ENCODE measurements at places on chromosomes 6 and 20.

DNA sequence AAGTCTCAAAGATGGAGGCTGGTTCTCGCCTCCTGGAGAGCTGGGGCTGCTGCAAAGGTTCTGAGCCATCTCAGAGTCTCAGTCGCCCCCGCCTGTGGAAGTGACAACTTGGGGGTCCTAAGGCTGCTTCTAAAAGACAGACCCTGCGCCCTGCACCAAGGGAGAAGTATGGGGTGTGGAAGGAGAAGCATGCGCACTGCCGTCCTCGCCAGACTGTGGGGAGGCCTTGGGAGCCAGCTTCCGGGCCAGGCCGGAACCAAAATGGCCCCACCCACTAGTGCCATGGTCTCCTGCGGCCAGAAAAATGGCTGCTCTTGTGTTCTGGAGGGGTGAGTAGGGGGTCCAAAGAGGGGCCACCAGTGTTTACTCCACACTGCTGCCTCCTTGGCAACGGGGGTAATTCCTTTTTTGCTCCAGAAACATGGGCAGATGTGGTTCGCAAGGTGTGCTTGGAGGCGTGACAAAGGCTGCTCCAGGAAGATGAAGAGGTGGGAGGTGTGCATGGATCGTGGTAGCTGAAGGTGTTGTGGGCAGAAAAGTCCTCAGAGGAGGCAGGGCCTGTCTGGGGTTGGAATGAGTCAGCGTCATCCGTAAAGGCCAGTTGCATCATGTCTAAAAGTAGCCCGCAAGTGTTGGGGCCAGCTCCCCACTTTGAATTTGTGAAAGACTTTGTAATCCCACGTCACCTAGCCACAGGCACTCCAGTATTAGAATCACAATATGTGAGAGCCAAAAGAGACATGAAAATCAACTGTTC is 329.8 kb upstream of the SOX4 start:
- no peak for ATAC-seq

DNA sequence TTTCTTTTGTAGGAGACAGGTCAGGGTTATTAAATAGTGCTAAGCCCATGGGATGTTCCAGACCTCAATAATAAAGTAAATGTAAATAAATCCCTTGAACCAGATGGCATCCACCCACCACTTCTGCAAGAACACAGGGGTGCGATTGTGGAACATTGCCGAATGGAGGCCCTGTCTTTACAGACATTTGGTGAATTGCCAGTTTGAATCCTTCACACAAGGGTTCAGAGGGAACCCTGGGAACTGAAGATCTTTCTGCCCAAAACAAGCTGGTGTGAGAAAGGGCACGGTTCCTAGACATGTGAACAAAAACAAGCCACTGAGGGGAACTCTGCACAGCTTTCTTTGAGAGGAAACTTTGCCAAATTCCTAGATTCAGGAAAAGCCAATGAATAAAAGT is 30.2 kb upstream of the RNF8 start:
- ATAC-seq, result peak; percentile 10

DNA sequence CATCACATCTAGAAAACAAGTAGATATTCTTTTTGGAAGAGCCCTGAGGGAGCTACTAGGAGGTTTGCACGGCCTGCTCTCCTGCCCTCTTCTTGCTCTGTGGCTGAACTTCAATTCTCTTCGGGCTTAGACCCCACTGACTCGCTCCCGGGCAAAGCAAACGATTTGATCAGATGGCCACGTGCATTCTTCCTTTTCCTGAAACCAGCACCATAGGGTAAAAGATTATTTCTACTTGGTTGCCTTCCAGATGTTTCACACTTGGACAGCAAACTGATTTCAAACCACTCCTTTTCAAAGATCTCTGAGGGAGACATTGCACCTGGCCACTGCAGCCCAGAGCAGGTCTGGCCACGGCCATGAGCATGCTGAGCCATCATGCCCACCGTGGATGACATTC is at the start of gene SLC22A1:
Gene SLC22A1 (plus strand): TSS at position 258 of the 400 bp plus-strand sequence. CDS start 121 bp downstream, at position 379.
- ATAC-seq, result no peak

- peak; percentile 16 for ATAC-seq
Measured at GRCh38 chr20:59939879-59940128, 301 bp downstream of the PPP1R3D start.

DNA sequence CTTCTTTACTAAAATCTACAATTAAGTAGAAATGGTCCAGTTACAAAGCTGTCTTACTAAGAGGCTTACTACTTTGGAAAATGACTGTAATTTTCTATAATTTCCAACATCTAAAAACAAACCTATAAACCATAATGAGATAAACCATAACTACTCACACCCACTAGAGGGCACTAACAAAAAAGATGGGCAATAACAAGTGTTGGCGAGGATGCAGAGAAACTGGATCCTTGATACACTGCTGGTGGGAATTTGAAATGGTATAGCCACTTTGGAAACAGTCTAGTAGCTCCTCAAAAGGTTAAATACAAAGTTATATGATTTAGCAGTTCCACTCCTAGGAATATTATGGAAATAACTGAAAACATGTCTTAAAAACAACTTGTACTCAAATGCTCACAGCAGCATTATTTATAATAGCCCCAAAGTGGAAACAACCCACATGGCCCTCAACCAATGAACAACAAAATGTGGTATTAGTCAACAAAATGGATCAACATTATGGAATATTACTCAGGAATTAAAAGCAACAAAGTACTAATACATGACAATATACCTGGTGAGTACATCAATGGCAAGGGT is 50.6 kb downstream of the GJA10 start:
- no peak for ATAC-seq

- no peak for ATAC-seq
Measured at GRCh38 chr20:25043499-25044260, 14.3 kb downstream of the ACSS1 start.

DNA sequence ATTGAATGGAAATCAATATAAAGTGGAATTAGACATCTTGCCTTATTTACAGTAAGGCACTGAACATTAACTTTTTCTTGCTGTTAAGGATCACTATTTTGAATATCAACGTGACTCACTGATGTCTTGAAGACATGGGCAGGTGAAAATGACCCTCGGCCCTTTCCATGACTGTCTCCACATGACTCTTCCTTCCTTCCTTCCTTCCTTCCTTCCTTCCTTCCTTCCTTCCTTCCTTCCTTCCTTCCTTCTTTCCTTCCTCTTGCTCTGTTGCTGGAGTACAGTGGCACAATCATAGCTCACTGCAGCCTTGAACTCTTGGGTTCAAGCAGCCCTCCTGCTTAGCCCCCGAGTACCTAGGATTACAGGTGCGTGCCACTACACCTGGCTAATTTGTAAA is 52.2 kb upstream of the TOX2 start:
- ATAC-seq, result no peak

- ATAC-seq, result no peak
Measured at GRCh38 chr20:10419550-10420133, 14.4 kb downstream of the MKKS start.

DNA sequence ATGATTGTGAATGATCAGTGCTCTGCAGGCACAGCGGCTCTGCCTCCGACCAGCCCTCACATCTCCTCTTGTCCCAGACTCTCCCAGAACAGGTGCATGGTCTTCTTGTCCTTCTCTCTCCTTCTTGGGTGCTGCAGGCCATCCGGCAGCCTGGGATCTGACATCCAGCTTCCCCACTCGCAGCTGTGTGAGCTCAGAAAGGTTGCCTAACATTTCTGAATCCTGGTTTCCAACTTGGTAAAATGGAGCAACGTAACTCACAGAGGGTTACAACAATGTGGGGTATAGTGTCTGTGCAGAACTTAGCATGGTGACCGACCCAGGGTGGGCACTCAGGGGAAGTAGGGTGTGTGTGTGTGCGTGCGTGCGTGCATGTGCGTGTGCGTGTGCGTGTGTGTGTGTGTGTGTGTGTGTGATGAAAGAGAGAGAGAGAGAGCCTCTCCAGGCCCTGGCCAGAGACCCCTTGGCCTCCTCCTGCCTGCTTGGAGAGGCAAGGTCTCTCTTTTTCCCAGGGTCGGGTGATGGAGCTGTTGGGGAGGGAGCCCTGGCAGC is 110.1 kb downstream of the SNX5 start:
- no peak for ATAC-seq

DNA sequence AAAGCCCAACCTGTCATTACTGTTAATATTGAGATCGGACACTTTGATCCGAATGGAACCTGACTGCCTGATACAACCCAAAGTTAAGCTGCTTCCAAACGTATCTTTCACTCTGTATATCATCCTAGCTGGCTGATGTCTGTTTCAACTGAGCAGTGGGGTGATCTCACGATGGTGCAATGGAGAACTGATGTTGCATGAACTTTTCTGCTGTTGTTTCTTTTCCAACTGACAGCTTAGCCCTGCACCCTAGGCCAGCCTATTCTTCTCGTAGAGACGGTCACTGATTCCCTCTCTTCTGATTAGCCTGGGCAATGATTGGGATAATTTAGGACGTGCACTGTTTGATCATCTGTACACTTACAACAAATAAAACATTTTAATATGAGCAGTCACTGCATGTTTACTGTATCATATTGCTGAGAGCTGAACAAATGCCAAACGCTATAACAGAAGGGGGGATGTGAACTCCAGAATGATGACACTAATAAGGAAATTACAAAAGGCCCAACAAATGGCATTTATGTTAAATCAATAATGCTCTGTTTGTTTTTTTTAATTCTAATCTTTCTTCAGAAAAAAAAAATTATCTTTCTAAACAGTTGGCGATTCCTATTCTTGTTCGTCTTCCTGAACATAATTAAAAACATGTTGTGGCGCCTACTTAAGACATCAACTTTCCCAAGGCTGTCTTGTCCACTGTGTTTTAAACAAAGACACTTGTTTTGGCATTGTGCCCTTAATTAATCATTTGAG is 184.8 kb downstream of the ZNF217 start:
- no peak for ATAC-seq

DNA sequence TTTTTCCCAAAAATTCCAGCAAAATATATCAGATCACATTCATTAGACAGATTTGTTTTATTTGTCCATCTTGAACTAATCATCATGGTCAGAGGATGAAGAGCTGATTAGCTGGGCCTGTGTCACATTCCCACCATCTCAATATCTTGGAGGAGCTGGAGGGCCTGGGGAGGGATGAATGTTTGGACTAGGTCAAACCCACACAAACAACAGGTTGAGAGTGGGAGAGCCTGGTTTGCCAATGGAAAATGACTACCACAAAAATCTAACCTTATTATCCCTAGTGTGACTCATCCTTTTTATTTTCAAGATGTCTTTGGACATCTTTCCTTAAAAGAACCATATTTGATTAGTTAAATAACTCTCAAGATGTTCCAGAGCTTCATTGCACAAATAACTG is 242.4 kb downstream of the OGFRL1 start:
- peak; percentile 54 for ATAC-seq

DNA sequence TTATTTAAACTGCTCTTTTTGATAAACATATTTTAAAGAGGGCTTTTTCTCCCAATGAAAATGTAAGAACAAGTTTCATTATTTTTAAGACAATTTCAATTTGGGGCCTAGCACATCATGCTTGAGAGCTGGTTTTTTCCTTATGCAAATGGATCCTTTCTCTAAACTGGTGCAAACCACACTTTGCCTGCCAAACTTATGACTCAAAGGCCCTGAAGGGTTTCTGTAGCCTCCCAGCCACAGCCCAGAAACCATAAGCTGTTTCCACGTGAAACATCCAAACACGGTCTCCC is 451 bp upstream of the HSF2 start:
- ATAC-seq, result no peak

GRCh38 chr6:38483526-38483925 is 156.2 kb downstream of the BTBD9 start:
- no peak for ATAC-seq

DNA sequence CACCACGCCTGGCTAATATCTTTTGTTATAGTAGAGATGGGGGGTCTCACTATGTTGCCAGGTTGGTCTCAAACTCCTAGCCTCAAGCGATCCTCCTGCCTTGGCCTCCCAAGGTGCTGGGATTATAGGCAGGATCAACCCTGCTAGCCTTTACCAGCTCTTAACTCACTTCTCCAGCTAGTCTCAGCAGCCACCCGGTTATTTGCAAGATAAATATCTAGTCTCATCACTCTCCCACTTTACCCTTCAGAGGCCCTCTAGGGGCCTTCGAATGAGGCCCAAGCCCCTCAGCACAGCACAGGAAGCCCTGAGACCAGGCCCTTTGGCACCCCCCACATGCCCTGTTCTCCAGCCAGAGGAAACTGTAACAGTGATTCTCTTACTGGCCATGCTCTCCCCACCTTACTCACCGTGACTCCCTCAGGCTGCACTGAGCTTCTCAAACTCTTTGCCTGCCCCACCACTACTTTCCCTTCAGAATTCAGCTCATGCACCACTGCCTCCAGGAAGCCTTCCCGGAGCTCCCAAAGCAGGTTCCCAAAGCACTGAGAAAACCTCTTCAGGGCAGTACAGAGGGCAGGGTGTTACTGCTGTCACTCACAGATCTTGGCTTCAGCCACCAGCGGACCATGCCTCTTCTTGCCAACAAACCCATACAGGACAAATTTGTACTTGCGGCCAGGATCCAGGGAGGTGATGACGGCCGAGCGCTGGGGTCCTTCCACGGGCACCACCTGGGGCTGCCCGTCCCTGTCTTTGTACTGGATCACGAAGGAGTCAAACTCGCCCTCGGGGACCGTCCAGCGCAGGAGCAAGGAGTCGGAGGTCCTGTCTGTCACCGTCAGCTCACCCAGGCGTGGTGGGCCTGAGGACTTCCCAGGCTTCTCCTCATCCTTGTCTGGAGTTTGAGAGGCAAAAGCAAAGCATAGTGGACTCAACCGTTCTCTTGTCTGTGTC is 25.0 kb downstream of the TNXB start:
- no peak for ATAC-seq

- no peak for ATAC-seq
Measured at GRCh38 chr6:118485601-118486550, 62.2 kb upstream of the PLN start.

DNA sequence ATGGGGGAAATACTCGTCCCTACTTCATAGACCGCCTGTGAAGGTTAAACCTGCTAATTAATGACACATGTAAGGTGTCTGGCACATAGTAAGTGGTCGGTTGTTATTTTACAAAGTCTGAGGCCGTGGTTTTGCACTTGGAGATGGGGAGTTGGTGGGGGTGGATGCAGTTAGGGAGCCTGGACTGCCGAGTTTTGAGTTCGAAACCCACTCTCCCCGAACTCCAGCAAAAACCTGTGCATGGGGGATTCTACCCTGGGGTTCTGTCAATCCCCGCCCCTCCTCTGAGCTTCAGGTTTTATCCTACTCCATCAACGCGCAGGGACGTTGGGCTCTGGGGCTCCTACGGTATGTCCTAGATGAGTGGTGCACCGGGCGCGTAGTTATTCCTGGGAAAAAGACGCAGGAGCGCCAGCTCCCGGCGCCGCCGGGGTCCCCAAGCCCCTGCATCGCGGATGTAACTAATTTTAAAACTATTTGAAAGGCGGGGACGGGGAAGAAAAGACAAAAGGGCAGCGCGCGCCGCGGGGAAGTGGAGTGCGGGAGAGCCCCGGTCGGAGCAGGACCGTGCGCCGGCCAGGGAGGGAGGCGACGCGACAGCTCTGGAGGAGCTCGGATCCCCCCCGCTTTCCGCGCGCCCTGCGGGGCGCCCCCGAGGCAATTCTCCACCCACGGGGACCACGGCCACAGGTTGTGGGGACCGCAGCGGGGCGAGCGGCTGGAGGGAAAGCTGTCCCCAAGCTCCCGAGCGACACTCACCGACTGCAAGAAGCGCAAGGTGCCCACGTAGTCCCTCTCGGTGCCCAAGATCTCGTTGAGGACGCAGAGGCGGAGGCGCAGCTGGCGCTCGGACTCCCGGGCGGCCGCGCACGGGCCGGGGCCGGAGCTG is 672 bp downstream of the PREX1 start:
- peak; percentile 52 for ATAC-seq

GRCh38 chr20:48189181-48189580 is 403.9 kb upstream of the SULF2 start:
- no peak for ATAC-seq

Measured in SK-N-SH treated with all-trans-retinoic acid at 6 μM for 48 hours (cell line).